Stimulated activated CD4-positive, alpha-beta T cell treated with anti-CD3 and anti-CD28 coated beads, Interleukin-4, amount 100 ng/mL, for 48 hours (primary cell): ENCODE measurements at places on chromosomes 5 and 9.

DNA sequence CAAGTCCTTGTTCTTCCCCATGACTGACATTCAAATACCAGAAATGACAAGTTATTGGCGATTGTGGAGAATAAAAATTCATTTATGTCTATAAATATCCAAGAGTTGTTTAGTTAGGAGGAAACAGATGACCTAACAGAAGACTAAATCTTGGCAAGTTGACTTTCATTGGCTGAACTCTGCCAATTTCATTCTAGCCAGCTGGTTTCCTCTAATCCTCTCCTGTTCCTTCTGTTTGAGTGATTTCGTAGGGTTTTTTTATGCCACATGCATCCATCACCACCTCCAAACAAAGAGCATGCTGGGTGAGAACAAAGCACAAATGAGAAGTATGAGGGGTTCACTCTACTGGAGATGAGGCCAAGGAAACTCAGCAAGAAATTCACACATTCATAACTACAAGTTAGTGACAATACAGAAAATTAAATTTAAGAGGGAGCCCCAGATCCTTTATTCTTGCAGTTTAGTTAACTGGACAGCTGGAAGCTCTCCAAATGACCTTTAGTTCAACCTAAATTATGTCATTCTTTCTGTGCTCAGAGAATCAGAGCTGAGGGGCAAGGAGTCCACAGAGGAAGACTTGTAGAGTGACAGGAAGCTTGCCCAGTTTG is 932.0 kb downstream of the TLE4 start:
- DNase-seq = no peak

GRCh38 chr9:36136272-36136893 is at the start of gene GLIPR2:
Gene GLIPR2, plus strand, starts transcription at chr9:36136733. Its CDS starts 46 bp downstream, at chr9:36136779.
- DNase-seq = peak; percentile 63

DNA sequence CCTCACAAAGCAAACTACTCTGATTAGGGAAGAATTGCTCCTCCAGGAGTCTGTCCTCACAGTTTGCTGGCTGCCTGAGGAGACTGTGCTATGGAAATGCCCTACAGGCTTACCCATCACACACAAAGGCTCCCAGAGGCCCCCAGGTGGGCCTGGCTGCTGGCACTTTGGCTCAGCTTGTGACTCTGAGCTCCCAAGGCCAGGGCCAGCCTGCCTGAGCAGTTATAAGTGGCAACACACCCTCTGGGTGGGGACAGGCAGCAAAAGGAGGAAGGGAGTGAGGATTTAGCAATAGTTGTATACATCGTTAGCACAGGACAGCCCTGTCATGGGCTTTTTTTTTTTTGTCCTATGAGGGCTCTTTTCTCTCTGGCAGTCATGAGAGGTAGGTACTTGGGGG is 103.5 kb downstream of the DAPK1 start:
- DNase-seq = no peak

GRCh38 chr9:2502760-2503159 is 118.8 kb upstream of the VLDLR start:
- no peak for DNase-seq

DNA sequence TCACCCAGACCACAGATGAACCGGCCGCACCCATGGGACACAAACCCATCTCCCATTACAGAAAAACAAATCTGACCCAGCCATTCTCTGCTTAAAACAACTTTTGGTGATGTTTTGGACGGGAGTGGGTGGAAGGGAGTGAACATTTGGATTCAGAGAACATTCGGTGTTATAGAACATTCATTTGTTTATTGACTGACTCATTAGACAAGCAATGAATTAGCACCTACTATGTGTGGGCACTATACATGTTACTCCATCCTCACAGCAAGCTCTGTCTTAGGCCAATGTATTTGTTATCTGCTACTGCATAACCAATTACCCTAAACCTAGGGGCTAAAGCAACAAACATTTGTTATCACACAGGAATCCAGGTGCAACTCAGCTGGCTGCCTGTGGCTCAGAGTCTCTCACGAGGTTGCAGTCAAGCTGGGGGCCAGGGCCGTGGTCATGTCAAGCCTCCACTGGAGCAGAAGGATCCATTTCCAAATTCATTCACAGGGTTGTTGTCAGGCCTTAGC is 5.1 kb upstream of the ERGIC1 start:
- DNase-seq = no peak

GRCh38 chr5:28249771-28250415 is 1211.5 kb upstream of the CDH9 start:
- DNase-seq = no peak

DNA sequence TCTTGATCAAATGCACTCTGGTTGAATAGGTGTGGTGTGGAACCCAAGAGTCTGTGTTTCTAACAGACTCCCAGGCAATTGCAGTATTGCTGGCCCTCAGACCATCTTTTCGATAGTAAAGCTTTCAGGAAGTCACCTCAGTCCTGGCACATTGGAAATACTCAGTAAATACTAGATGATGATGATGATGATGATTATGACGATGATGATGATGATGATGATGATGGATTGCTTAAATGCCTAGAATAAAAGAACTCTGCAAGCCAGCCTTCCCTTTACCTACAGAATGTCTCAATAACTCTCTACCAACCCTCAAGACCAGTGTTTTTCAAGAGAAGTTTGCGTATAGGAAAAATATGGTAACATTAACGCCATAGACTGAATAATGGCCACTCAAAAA is 268.0 kb downstream of the DNAH5 start:
- DNase-seq = no peak

GRCh38 chr5:179768326-179769085 is 25.3 kb upstream of the LTC4S start:
- DNase-seq = no peak

DNA sequence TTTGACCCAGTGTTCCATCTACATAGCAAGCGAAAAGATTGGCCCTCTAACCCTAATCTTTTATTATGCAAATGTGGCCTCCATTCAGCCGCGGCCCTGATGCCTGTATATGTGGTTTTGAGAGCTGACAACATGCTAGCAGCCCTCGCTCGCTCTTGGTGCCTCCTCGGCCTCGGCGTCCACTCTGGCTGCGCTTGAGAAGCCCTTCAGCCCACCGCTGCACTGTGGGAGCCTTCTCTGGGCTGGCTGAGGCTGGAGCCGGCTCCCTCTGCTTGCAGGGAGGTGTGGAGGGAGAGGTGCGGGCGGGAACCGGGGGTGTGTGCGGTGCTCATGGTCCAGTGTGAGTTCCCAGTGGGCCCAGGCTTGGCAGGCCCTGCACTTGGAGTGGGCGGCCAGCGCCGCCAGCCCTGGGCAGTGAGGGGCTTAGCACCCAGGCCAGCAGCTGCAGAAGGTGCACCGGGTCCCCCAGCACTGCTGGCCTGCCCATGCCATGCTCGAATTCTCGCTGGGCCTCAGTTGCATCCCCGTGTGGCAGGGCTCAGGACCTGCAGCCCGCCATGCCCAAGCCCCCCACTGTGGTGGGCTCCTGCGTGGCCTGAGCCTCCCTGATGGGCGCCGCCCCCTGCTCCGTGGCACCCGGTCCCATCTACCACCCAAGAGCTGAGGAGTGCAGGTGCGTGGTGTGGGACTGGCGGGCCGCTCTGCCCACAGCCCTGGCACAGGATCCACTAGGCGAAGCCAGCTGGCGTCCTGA is 757.5 kb upstream of the CTNND2 start:
- no peak for DNase-seq

GRCh38 chr5:108418197-108418596 is 36.3 kb upstream of the FBXL17 start:
- DNase-seq = no peak

- no peak for DNase-seq
These were observed 240.2 kb downstream of the RFK start for GRCh38 chr9:76153902-76154629.

DNA sequence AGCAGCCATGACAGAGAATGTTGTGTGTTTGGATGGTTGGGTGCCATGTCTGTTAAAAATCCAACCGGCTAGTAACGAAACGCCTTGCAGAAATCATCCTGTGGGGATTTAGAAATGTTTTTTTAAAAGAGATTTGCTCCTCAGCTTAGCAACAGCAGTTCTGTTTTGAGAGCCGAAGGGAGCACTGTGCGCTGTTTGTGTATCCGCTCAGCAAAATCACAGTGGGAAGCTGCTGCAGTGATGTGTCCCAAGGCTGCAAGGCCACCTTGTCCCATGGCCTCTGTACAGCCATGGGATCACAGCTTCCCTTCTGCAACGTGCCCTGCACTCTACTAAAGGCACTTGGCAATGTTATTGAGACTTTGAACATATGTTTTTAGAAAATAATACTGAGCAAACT is 40.9 kb downstream of the TRIO start:
- no peak for DNase-seq

DNA sequence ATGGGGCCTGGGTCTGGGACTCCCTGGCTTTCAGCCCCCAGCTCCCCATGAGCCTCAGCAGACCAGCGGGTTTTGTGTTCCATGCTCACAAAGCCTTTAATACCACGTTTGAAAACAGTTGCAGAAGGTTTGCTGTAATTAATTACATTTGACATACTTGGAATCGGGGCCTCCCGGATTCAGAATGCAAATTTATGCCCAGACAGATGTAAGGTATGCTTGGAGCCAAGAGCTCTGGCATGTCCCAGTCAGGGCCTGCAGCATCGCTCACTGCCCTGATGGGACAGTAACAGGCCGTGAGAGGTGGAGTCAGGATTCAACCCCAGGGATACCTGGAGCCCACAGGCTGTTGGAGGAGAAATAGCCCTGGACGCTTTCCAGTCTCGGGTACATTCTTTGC is 12.2 kb downstream of the ZNF618 start:
- DNase-seq = no peak

GRCh38 chr9:97478301-97478981 is 23.0 kb upstream of the TMOD1 start:
- DNase-seq = no peak

- DNase-seq = no peak
These were observed 62.6 kb downstream of the PLAC8L1 start for GRCh38 chr5:146042628-146043279.

GRCh38 chr9:75672478-75672877 is 218.0 kb upstream of the PCSK5 start:
- DNase-seq = no peak

GRCh38 chr9:126389992-126390391 is 63.4 kb downstream of the MVB12B start:
- DNase-seq = no peak

- DNase-seq = no peak
These were observed 63.9 kb upstream of the CCDC180 start for GRCh38 chr9:97243606-97244005.

DNA sequence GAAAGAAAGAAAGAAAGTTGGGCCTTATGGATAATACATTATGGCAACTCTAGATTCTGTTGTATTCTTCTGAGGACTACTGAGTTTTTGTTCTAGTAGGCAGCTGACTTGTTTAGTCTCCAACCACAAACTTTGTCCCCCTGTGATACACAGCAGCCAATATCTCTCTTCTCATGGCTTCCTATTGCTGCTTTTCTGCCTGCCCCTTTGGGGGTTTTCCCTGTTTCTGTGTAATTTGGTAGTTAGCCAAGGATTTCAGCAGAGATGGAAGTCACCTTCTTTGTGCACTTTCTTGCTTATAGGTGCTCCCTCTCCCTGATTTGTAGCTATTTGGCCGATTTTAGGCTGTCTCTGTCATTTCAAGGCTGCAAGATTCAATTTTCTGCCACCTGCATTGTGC is 109.6 kb downstream of the FGF1 start:
- DNase-seq = no peak

GRCh38 chr5:81315830-81316229 is 14.4 kb downstream of the ZCCHC9 start:
- DNase-seq = no peak

- DNase-seq = no peak
These were observed 48.9 kb downstream of the GNAQ start for GRCh38 chr9:77982581-77983319.

- DNase-seq = no peak
These were observed 7.6 kb upstream of the RIC1 start for GRCh38 chr9:5621327-5621726.

GRCh38 chr5:157913575-157913974 is 54.6 kb upstream of the CLINT1 start:
- DNase-seq = no peak

DNA sequence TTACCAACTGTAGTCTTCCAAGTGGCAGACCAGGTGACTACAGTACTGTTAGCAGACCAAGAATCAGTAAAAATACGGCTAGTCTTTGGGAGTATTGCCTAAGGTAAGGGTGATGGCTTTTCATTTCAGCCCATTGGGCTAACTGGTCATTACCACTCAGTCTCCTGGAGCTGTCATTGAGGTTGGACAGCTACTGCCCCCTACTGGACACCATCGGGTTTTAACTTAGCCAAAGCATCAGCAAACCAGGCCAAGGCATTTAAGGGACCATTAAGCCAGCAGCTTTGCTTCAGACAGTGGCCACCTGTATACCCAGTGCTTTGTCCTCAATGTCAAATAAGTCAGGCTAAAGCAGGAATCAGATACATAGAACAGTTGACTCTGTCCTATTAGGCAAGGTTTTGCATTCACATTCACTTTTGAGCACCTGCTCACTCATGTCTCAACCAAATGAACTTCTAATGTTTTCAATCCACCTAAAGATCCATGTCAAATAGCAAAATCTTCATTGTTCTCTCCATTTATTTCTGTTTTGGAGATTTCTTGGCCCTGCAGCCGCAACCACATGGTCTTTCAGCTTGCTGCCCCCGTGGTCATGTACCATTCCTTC is 117.2 kb downstream of the INVS start:
- peak; percentile 63 for DNase-seq

GRCh38 chr5:80034962-80035821 is at the start of gene THBS4:
Gene THBS4, plus strand, starts transcription at chr5:80035348. Its CDS starts 190 bp downstream, at chr5:80035538.
- no peak for DNase-seq

DNA sequence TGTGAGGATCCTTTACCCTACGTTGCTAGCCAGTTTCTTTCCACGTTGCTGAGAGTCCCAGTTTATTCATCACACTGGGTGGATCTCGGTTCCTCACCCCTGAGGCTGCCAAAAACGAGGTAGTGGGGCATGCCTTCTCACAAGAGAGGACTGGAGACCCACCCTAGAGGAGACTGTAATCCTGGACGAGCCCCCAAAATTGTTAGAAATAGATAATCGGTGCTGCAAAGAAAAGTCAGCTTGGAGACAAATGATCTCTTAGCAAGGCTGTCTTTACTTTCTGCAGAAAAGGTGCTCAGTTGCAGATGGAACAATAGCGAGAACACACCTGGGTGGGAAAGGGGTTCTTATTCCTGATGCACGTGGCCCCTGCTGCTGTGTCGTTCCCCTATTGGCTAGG is 101.8 kb downstream of the TMEM167A start:
- no peak for DNase-seq

GRCh38 chr5:6719896-6720560 is 6.8 kb downstream of the TENT4A start:
- no peak for DNase-seq

GRCh38 chr9:85702726-85703289 is 38.9 kb downstream of the AGTPBP1 start:
- DNase-seq = no peak

DNA sequence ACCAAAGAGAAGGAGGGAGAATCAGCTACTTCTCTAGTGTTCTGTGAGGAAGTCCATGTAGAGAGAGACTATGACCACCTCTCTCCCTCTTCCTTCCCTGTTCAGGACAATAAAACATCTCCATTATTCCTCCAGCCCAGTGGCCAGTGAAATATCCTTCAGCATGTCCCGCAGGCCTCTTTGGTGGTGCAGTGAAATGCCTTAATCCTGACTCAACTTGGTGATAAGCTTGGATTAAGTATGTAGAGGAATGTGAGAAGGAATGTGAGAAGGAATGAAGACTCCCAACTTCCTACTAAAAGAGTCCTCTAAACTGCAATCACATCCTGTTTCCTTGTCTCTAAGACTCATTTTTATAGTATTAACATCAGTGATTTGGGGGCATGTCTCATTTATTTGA is 167.3 kb downstream of the TRPM3 start:
- no peak for DNase-seq

- no peak for DNase-seq
These were observed 69.9 kb downstream of the PPARGC1B start for GRCh38 chr5:149799965-149800516.

GRCh38 chr5:79932510-79933504 is 58.3 kb downstream of the MTX3 start:
- no peak for DNase-seq
